ENCODE measurements at places on chromosomes 6 and 20.

DNA sequence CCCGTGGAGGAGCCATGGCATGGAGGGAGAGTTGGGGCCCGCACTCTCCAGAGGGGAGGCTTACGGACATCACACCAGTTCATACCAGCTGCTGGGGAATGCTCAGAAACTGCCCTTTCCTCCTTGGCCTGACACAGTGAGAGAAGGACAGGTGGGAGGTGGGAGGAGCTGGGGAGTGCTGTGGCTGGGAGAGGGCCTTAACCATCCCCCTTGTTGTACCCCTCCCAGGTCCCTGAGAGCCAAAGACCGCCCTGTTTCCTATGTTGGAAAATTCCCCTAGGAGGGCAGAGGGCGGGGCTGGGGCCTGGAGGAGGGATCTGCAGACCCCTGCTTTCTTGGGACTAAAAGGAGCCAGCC, 24.1 kb downstream of the FOXP4 start:
- no peak for DNase-seq

DNA sequence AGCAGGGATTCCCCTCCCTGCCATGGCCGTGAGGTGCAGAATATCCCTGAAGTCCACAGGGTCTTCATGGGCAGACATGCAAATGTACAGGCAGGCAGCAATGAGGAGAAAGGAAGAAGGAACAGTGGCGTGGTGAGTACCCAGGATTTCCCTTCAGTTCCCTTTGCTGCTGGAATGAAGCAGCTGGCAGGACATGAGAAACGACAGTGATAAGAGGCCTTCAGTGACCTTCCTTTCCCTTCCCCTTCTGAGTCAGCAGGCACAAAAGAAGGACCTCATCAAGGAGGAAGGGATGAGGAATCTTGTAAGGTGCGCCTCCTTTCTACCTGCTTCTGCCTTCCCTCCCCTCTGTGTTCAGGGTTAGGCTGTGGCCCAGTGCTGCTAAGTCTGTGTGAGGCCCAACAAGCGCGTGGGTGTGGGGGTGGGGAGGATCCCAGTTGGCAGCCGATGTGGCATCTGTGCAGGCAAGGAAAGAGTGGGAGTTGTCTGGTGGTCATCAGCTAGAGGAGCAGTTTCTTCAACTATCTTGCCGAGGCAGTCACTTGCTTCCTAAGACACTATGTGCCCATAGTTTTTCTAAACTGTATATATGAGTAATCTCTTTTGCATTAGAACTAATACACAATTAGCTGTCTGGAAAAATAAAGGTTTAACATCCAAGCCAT, 29.5 kb upstream of the FBXO9 start:
- DNase-seq, result no peak

GRCh38 chr6:21745543-21746337, 152.2 kb downstream of the SOX4 start:
- DNase-seq, result no peak

DNA sequence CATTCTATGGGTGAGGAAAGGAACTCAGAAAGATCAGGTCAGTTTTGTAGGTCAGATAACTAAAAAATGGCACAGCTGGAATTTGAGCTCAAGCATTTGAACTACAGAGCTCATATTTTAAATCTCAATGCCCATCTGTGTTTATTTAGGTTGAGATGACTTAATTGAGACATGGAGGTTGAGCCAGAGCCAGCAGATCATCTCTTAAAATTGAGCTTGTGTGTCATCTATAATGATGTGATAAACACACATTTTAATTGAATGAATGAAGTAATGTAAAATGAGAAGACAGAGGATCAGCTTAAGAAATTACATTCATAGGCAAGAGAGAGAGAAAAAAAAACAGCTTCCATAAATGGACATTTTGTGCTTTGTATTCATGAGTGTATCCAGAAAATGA, 3.7 kb downstream of the MANEA start:
- no peak for DNase-seq

- no peak for DNase-seq
These were observed 122.3 kb downstream of the THBS2 start for GRCh38 chr6:169131390-169131789.

DNA sequence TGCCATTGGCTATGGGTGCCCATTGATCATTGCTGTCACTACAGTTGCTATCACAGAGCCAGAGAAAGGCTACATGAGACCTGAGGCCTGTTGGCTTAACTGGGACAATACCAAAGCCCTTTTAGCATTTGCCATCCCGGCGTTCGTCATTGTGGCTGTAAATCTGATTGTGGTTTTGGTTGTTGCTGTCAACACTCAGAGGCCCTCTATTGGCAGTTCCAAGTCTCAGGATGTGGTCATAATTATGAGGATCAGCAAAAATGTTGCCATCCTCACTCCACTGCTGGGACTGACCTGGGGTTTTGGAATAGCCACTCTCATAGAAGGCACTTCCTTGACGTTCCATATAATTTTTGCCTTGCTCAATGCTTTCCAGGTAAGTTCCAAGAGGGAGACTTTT, 16.4 kb downstream of the ADGRF4 start:
- DNase-seq, result no peak

GRCh38 chr20:50124496-50124895, 11.5 kb upstream of the UBE2V1 start:
- no peak for DNase-seq

- no peak for DNase-seq
These were observed 833.5 kb downstream of the DHX35 start for GRCh38 chr20:39795401-39796272.

GRCh38 chr6:38498805-38499445, 140.8 kb downstream of the BTBD9 start:
- no peak for DNase-seq

- no peak for DNase-seq
These were observed 71.9 kb downstream of the GNAS-AS1 start for GRCh38 chr20:58778760-58779159.

GRCh38 chr6:89978749-89979145, 84.5 kb downstream of the GJA10 start:
- DNase-seq, result no peak

- no peak for DNase-seq
These were observed 177.7 kb downstream of the BTBD3 start for GRCh38 chr20:12095180-12095920.

GRCh38 chr6:139133262-139134063, 1.4 kb upstream of the HECA start:
- no peak for DNase-seq

DNA sequence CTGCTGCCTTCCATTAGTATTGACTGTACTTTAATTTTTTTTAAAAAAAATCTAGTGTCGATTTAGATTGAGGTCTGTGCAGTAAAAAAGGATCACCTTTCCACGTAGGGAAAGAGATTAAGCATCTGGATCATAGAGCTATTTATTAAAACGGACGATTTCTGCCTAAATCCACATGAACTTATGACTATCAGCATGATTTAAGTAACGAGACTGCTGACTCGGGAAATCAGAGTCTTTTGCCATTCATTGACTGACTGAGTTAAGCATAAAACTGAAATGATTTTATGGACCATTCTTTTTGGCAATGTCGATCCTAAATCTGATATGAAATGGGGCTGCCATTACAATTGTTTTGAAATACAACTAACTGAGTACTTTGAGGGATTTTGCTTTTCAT, 261.7 kb downstream of the SAMD5 start:
- DNase-seq, result no peak

GRCh38 chr6:49764571-49765236, 20.5 kb upstream of the CRISP3 start:
- no peak for DNase-seq

DNA sequence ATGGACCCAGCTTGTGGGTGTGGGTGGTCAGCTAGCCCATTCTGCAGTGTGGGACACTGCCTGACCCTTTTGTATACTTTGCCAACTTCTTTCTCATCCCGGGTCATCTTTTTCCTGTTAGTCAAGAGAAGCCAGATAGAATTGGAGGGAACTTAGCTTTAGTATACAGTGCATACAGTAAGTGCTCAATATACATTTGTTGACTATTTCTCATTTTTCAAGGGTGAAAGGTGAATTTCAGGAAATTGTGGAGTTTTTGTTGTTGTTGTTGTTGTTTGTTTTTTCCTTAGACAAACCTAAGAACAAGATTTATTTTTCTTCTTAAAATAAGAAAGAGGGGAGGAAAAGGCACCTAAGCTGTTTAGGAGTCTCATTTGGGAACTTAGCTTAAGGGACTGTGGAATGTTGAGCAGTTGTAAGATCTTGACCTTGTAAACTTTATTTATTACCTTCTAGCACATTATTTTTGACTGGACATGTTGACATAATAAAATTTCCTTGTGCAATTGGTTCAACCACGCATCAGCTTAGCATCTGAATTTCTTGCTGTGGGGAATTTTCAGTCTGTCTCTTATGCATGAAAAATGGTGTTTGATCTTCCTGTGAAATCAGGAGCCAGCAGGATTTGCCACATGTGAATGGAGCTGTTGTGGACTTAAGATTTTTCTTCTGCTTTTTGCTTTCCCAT, 113.6 kb downstream of the ARID1B start:
- no peak for DNase-seq

DNA sequence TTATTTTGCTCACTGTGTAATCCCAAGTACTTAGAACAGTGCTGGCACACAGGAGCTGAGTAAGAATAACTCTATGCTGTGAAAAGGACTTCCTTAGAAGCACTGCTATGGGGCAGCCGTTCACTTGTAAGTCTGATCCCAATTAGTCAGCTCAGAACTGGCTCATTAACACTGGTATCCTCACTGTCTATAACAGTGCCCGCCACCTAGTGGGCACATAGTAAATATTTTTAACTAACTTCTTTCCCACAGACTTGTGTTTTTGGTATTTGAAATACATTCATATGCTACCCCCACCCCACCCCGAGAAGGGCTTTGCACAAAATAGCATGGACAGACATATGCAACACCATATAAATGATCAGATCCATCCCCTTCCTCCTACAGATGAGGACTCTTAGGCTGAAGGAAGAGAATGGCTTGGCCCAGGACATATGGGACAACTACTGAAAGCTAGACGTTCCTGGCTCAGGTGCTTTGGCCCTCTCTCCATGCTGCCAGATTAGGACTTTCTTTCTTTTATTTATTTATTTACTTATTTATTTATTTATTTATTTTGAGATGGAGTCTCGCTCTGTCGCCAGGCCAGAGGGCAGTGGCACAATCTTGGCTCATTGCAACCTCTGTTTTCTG, 47.1 kb downstream of the DST start:
- peak; percentile 30 for DNase-seq

GRCh38 chr20:1304710-1305515, 24.0 kb downstream of the SDCBP2 start:
- no peak for DNase-seq

DNA sequence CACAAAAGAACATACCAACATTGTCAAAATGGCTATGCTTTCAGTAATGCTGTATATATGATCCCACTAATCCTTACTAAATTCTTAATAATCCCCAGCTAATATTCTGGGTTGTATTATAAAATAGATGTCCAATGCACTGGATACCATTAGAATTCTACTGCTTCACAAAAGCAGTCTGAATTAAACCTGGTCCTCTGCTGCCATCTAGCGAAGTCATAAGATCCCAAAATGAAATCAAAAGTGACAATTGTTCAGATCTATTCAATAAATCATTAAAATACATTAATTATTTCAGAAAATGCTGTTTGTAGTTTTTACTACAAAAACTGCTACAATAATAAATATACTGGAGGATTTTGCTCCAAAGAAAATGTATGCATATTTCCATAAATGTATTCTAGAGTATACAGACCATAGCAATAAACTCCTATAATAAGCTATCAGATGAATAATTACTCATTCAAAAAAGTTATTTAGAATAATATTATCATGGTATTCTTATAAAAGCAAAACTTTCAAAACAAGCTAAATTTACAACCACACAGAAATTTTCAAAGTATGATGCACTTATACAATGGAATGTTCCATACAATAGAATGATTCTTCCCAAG, 92.6 kb downstream of the RNGTT start:
- DNase-seq, result peak; percentile 28

- DNase-seq, result no peak
These were observed 429.7 kb downstream of the KIF16B start for GRCh38 chr20:16143596-16143995.

GRCh38 chr6:159008656-159009288, 8.8 kb upstream of the RSPH3 start:
- no peak for DNase-seq

- DNase-seq, result no peak
These were observed 585.3 kb upstream of the FLRT3 start for GRCh38 chr20:14922503-14923267.

GRCh38 chr6:135496800-135497411, 634 bp downstream of the AHI1 start:
- DNase-seq, result no peak

DNA sequence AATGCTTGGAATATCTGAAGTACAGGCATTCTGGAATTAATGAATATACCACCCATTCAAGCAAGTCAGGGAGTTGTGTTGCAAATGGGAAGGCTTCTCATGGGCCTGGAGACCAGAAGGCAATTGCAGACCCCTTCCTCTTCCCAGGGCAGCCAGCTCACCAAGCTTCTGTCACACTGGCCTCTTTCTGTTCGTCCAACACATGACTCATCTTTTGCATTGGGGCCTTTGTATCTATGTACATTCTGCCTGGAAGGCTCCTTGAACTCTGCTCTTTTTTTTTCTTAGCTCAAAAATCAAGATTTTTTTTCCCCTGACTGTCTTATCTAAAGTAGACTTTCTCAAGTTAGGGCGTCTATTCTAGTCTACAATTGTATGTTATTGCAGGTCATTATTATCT, 132.9 kb upstream of the MYLIP start:
- no peak for DNase-seq

- no peak for DNase-seq
These were observed 153.3 kb downstream of the IBTK start for GRCh38 chr6:82094166-82094806.

- DNase-seq, result no peak
These were observed 121.0 kb downstream of the SYNDIG1 start for GRCh38 chr20:24590178-24590982.

DNA sequence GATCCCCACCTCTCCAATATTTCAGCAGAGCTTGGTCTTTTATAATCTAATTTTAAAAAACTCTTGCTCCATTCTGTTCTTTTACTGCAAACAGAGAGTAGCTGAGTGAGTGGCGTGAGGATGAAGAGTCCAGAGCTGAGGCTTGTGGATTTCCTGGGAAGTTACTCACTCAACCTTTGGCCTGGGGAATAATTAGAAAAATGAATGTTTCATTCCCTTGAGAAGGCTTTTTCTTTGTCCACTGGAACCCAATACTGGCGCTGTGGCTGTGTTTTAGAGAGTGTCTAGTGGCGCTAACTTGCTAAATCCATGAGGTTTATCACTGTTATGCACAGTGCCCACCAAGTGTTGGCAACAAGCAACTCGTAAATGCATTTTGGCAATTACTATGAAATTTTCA, 251.5 kb downstream of the HIVEP2 start:
- no peak for DNase-seq

All from prostate gland (tissue), 2 donors.